Mesenchymal stem cell (in vitro differentiated cells and primary cell): ENCODE measurements at places on chromosomes 5 and 9.

- no peak overlapping the region for H3K4me3 ChIP-seq
- peaks cover 3% of the 10 kb centered on the region for H3K4me1 ChIP-seq
- H3K27me3 ChIP-seq = no peaks in the 10 kb centered on the region
Observed at GRCh38 chr5:176491101-176491502, 42.9 kb downstream of the FAF2 start.

DNA sequence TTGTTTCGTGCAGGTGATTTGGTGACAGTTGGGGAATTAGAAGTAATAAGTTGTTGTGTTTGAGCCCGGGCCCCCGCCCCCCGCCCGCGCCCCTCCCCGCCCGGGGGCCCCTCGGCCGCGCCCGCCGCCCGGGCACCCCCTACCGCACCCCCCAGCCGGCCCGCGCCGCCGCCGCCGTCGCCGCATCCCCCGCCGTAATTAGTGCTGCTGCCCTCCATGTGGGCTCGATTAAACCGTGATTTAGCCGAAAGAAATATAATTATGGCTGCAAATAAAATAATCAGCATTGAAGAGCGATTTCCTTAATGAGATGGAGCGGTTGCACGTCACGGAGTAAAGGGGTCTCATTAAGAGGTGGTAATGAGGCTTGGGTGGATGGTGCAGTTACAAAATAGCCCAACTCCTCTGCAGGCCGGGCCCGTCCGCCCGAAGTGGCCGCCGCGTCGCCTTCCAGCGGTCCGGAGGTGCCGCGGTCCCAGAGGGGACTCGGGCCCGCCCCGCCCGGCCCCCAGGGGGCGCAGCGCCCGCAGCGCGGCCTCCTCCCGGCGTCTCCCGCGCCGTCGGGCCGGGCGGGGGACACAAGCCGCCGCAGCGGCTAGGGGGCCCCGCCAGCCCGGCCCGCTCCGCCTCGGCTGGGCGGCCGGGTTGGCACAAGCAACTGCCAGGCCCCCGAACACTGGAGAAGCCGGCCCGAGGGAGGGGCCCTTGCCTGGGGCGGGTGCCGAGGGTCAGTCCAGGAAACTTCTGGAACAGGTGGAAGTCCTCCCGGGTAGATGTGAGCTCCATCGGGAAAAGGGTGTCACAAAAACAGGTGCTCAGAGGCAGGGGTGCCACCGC is 6.9 kb upstream of the OTP start:
- peak; percentile 12 for DNase-seq
- H3K27ac ChIP-seq = no peak overlapping the region
- peaks cover 92% of the 10 kb centered on the region for H3K27me3 ChIP-seq
- H3K36me3 ChIP-seq = no peaks in the 10 kb centered on the region

DNA sequence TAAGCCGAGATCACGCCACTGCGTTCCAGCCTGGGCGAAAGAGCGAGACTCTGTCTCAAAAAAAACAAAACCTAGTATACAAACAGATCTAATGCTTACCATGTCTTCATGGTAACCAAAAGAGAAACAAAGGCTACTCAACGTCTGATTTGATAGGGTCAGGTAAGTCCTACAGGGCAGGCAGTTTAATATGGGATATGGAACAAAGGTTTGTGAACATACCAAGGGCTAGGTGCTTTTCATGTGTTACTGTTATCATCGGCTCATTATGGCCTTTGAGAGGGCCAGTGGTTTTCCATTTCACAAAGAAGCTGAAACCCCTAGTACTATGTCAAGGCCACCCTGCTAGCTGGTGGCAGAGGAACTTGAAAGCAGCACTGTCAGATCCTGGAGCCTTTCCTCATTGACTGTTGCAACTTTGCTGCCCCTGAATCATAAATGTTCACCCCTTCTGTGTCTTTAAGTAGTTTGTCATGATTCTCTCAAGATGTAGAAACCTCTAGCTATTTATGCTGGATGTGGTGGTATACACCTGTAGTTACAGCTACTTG is 5.1 kb downstream of the IQGAP2 start:
- H3K27me3 ChIP-seq = peaks cover 45% of the 10 kb centered on the region
- DNase-seq = no peak
- no peak overlapping the region for H3K4me3 ChIP-seq
- H3K4me1 ChIP-seq = peaks cover 11% of the 10 kb centered on the region
- no peak overlapping the region for H3K27ac ChIP-seq

- peak; percentile 29 for DNase-seq
- H3K4me1 ChIP-seq = no peaks in the 10 kb centered on the region
- no peak overlapping the region for H3K27ac ChIP-seq
- H3K36me3 ChIP-seq = no peaks in the 10 kb centered on the region
- H3K4me3 ChIP-seq = no peak overlapping the region
- H3K27me3 ChIP-seq = no peaks in the 10 kb centered on the region
Observed at GRCh38 chr9:77876091-77876490, 155.5 kb downstream of the GNAQ start.

- no peak for DNase-seq
- H3K27ac ChIP-seq = no peak overlapping the region
- no peak overlapping the region for H3K4me3 ChIP-seq
- no peaks in the 10 kb centered on the region for H3K27me3 ChIP-seq
- H3K36me3 ChIP-seq = no peaks in the 10 kb centered on the region
- H3K4me1 ChIP-seq = peaks cover 1% of the 10 kb centered on the region
Observed at GRCh38 chr5:59533730-59534108, 359.8 kb downstream of the PDE4D start.

DNA sequence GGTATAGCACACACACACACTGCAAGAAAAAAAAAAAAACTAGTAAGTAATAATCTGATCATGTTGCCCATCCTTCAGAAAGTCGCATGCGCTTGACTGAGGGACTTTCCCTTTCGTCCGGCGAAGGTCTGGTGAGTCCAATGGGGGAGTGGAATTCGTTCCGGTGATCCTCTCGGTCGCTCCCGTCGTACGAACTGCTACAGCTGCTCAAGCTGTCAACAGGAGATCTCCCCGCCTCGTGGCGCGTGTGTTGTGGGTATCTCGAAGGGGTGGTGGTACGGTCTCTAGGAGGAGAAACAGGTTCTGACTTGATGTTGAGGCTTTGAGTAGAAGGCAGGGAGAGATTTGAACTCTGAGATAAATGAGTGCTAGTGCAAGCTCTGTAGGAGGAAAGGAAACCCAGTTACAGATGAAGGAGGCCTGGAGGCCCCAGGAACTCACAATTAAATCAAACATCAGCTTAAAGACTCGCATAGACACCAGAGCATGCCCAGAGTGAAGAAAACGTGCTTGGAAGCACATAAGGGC is 160.4 kb downstream of the MEF2C start:
- no peak for DNase-seq
- no peak overlapping the region for H3K4me3 ChIP-seq
- no peaks in the 10 kb centered on the region for H3K27me3 ChIP-seq
- no peaks in the 10 kb centered on the region for H3K36me3 ChIP-seq
- no peak overlapping the region for H3K27ac ChIP-seq

DNA sequence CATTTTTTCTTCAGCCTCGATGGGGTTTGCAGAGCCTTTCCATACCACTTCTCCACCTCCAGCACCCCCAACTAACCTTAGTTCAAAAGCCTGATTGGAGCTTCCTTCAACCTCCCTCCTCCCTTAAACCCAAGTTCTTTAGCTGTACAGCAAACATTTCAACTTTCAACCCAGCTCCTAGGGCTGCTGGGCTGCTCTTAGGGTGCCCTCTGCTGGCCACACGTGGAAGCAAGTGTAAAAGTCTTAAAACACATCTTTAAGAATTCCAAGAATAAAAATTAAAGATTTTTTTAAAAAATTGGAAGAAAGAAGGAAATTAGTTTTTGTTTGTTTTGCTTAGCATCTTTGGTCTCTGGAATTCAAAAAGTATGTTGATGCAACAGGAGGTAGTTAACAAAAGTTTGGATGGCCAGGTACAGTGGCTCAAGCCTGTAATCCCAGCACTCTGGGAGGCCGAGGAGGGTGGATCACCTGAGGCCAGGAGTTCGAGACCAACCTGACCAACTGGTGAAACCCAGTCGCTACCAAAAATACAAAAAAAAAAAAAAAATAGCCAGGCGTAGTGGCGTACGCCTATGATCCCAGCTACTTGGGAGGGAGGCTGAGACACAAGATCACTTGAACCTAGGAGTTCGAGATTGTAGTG is 15.5 kb upstream of the HSD17B3 start:
- H3K27me3 ChIP-seq = no peaks in the 10 kb centered on the region
- DNase-seq = peak; percentile 67
- peaks cover 1% of the 10 kb centered on the region for H3K4me1 ChIP-seq
- H3K36me3 ChIP-seq = peaks cover 20% of the 10 kb centered on the region
- no peak overlapping the region for H3K4me3 ChIP-seq
- H3K27ac ChIP-seq = no peak overlapping the region

GRCh38 chr5:85500869-85501268 is 1116.2 kb upstream of the EDIL3 start:
- no peak for DNase-seq
- H3K4me1 ChIP-seq = no peaks in the 10 kb centered on the region
- no peaks in the 10 kb centered on the region for H3K36me3 ChIP-seq

- H3K36me3 ChIP-seq = no peaks in the 10 kb centered on the region
- no peaks in the 10 kb centered on the region for H3K27me3 ChIP-seq
- H3K4me3 ChIP-seq = no peak overlapping the region
Observed at GRCh38 chr5:41067714-41068568, 3.2 kb downstream of the MROH2B start.

DNA sequence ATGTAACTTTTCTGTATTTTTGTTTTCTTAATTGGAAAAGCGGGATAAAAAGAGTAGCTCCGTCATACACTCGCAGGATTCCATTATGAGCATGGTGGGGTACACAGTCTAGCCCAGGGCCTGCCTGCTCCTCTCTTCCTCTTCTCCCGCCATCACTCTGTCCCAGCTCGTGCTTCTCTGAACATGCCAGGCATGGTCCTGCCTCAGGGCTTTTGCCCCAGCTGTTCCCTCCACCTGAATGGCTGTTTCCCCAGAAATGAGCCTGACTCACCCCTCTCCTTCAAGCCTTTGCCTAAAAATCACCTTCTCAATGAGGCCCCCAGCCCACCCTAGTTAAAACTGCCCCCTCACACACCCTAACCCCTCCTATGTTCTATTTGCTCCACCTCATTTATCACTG is 4.5 kb downstream of the CORO2A start:
- no peak overlapping the region for H3K4me3 ChIP-seq
- no peak for DNase-seq
- no peak overlapping the region for H3K27ac ChIP-seq
- H3K4me1 ChIP-seq = peaks cover 11% of the 10 kb centered on the region
- H3K36me3 ChIP-seq = peaks cover 3% of the 10 kb centered on the region

DNA sequence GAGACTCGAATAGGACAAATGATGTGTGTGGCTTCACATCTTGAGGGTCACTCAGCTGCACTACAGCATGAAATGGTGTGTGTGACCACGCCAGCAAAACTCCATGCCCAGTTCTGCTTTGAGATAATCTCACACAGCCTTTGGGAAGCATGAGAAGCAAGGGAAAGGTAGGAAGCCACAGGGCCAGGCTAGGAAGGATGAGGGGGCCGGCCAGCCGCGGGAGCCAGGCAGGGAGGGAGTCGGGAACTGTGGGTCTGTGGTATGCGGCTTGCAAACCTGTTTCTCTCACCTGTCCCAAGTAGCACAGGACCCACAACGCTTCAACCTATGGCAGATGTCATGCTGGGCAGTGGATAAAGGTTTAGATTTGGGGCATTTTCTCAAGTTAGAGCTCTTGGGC is 142.0 kb downstream of the HSPA4 start:
- peaks cover 6% of the 10 kb centered on the region for H3K27me3 ChIP-seq
- H3K4me1 ChIP-seq = peaks cover 7% of the 10 kb centered on the region
- H3K4me3 ChIP-seq = peak overlapping the region; percentile 18
- H3K27ac ChIP-seq = no peak overlapping the region
- no peaks in the 10 kb centered on the region for H3K36me3 ChIP-seq
- no peak for DNase-seq

DNA sequence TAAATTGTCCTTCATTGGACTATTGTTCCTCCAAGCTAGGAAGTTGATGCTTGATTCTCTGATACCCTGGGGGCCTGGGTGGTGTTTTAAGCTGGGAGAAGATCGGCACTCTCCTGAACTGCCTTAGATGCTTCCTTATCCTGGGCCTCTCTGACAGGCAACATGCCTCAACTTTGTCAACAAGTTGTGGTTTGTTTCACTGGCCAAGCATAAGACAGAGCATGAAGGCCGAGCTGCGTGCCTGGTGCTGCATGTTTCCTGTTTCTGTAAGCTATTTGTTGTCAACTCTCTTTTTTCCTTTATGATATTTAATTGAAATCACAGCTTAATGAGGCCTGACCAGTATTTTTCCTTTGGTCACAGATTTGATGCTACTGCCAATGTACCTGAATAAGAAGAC is 187.6 kb upstream of the TNC start:
- H3K4me1 ChIP-seq = peaks cover 2% of the 10 kb centered on the region
- H3K27ac ChIP-seq = no peak overlapping the region
- no peak overlapping the region for H3K4me3 ChIP-seq
- peak; percentile 46 for DNase-seq
- H3K27me3 ChIP-seq = no peaks in the 10 kb centered on the region
- no peaks in the 10 kb centered on the region for H3K36me3 ChIP-seq

DNA sequence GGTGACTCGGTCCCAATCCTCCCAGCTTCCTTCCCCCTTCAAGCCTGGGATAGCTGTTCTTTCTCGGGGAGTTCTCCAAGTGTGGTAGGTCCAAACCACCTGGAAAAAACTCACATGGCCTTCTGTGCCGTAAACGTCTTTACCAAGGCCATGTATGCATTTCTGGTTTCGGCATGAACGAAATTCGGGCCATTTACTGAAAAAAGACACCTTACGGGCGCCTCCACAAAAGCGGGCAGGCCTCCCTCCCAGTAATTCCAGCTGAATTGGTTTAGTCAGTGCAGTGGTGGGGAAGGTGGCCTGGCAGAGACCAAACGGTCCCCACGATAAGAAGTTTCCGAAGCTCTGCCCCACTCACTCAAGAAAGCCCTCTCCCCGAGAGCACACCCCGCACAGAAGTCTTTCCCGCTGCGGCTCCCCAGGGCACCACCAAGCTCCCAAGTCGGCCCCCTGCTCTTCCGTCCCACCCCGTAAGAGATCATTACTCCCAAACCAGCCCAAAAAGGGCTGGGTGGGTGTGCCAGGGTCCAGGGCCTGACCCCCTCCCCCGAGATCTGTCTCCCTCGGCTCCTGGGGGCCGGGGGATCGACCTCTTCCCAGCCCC is 86.3 kb upstream of the MELK start:
- H3K27ac ChIP-seq = peak overlapping the region; percentile 33
- H3K36me3 ChIP-seq = no peaks in the 10 kb centered on the region
- no peaks in the 10 kb centered on the region for H3K27me3 ChIP-seq
- DNase-seq = peak; percentile 47
- H3K4me1 ChIP-seq = peaks cover 6% of the 10 kb centered on the region
